Lung (tissue), 17 donors: ENCODE measurements at places on chromosomes 1 and 21. TPM values are rescaled to one million over a fixed set of nuclear protein-coding genes. Genes with fewer than 3 reads are reported as not detected.

The TMEM82 gene
- total RNA-seq = not detected

DNA sequence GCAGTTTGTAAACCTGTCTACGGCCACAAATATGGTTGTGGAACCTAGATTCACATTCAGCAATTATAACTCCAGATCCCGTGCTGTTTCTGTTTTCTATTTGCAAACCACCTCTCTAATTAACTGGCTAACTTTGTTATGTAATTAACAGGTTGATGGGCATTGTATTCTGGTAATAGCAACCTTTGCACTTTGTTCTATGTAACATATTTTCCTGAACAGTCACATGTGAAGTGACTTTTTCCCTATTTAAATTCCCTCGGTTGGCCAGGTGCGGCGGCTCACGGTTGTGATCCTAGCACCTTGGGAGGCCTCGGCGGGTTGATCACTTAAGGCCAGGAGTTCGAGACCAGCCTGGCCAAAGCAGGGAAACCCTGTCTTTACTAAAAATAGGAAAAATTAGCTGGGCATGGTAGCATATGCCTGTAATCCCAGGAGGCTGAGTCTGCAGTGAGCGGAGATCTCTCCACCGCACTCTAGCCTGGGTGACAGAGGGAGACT lies 1.4 kb downstream of the ACADM start:
- peaks cover 5% of the 10 kb centered on the region for H3K4me1 ChIP-seq
- H3K36me3 ChIP-seq = no peaks in the 10 kb centered on the region
- DNase-seq = no peak
- peak overlapping the region; percentile 17 for H3K27ac ChIP-seq

GRCh38 chr1:247472035-247472434 lies 14.1 kb upstream of the OR2B11 start:
- H3K27ac ChIP-seq = no peak overlapping the region
- no peaks in the 10 kb centered on the region for H3K36me3 ChIP-seq
- no peaks in the 10 kb centered on the region for H3K27me3 ChIP-seq
- H3K4me1 ChIP-seq = no peaks in the 10 kb centered on the region

The OTUD3 gene
- 8.6 TPM for total RNA-seq

The BTF3L4 gene
- 40.1 TPM for total RNA-seq

GRCh38 chr1:243244432-243244841 lies 10.6 kb downstream of the CEP170 start:
- H3K36me3 ChIP-seq = no peaks in the 10 kb centered on the region
- peaks cover 16% of the 10 kb centered on the region for H3K4me1 ChIP-seq
- H3K4me3 ChIP-seq = no peak overlapping the region
- DNase-seq = no peak

The PTPRF gene
- total RNA-seq = 160 TPM

DNA sequence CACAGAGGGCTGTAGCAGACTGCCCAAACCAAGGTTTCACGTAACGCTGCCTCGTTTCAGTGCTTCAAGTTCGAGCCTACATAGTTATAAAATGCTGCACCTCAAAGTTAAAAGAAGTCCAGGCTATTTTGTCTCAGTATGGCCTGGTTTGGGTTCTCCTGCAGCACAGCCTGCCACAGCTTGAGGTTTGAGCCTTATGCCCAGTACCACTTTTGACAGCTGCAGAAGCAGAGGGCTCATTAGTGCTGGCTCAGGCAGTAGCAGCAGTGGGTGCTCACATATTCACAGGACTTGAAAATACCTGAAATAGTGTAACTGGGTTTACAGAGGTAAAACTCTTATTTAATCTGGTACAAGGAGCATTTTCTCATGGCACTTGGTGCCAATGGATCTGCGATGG lies 15.3 kb downstream of the SPATA46 start:
- H3K4me1 ChIP-seq = no peaks in the 10 kb centered on the region
- no peaks in the 10 kb centered on the region for H3K36me3 ChIP-seq
- no peaks in the 10 kb centered on the region for H3K27me3 ChIP-seq
- no peak overlapping the region for H3K4me3 ChIP-seq
- DNase-seq = no peak

GRCh38 chr1:2093636-2094035 lies 43.4 kb downstream of the PRKCZ start:
- H3K4me1 ChIP-seq = no peaks in the 10 kb centered on the region
- H3K4me3 ChIP-seq = no peak overlapping the region
- H3K27ac ChIP-seq = no peak overlapping the region
- H3K27me3 ChIP-seq = no peaks in the 10 kb centered on the region

GRCh38 chr1:205770618-205771017 lies 4.7 kb downstream of the RAB29 start:
- H3K4me1 ChIP-seq = peaks cover 9% of the 10 kb centered on the region
- H3K36me3 ChIP-seq = peaks cover 6% of the 10 kb centered on the region
- H3K4me3 ChIP-seq = no peak overlapping the region

- DNase-seq = no peak
- H3K4me3 ChIP-seq = no peak overlapping the region
- peaks cover 18% of the 10 kb centered on the region for H3K4me1 ChIP-seq
- H3K27ac ChIP-seq = no peak overlapping the region
- peaks cover 69% of the 10 kb centered on the region for H3K27me3 ChIP-seq
These were observed 665 bp downstream of the DAB1 start for GRCh38 chr1:57423135-57423655.

- no peak overlapping the region for H3K4me3 ChIP-seq
- no peaks in the 10 kb centered on the region for H3K4me1 ChIP-seq
- H3K27me3 ChIP-seq = no peaks in the 10 kb centered on the region
- no peak for DNase-seq
- no peak overlapping the region for H3K27ac ChIP-seq
- no peaks in the 10 kb centered on the region for H3K36me3 ChIP-seq
These were observed 438.1 kb downstream of the LMO4 start for GRCh38 chr1:87766737-87767136.

- no peaks in the 10 kb centered on the region for H3K36me3 ChIP-seq
- no peaks in the 10 kb centered on the region for H3K27me3 ChIP-seq
- no peak for DNase-seq
- H3K27ac ChIP-seq = no peak overlapping the region
These were observed 46.6 kb downstream of the HIVEP3 start for GRCh38 chr1:41872074-41872473.

DNA sequence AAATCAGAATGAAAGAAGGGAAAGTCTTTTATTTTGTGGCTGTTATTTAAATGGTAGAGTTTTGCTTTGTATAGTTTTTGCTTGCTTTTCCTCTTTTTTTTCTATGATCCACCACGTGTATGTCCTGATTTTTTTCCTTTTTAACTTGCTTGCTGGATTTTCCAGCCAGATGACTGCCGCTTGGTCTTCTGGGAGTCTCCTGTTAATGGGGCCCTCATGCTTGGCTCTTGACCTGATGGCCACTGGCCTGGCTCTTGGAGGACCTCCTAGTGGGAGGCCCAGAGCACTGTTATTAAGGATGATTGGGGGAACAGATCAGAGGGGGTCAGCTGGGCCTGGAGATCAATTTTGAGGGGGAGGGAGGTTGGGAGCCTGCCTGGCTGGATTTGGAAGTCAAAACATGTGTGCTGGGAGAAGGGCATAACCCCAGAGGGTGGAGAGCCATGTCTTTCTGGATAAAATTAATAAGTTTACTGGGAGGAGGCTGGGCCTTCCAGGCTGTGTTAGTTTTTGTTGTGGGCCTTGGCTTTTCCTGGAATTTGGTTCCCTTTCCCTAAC lies 1.2 kb downstream of the FGGY start:
- H3K4me1 ChIP-seq = peaks cover 8% of the 10 kb centered on the region
- peak overlapping the region; percentile 88 for H3K27ac ChIP-seq
- peak; percentile 33 for DNase-seq
- H3K27me3 ChIP-seq = no peaks in the 10 kb centered on the region
- H3K4me3 ChIP-seq = no peak overlapping the region

- H3K27me3 ChIP-seq = no peaks in the 10 kb centered on the region
- peak; percentile 32 for DNase-seq
- H3K27ac ChIP-seq = no peak overlapping the region
These were observed 12.2 kb downstream of the THBS3 start for GRCh38 chr1:155195201-155196102.

DNA sequence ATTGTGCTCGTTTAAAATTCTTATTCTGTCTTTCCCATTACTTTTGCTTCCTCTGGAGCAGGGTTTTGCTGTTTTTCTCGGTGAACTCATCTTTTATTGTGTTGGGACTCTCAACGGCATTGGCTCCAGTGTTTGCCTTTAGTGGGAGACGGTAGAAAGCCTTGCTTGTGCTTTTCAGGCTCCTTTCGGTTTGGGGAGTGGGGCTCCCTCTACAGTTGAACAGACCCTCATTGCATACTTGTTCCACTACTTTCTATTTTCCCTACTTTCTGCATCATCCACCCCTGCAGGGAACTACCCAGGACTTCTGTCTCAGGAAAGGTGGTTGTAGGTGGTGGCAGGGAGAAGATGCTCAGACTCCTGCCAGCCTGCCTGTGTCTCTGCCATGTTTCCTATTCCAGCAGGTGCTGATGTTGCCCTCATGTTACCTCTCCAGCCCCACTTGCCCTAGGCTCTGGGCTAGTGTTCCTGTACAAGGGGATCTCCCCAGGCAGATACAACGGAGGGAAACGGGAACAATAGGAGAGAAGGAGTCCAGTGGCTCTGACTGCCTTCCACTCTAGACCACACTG lies 68.5 kb upstream of the ZBTB18 start:
- H3K27ac ChIP-seq = no peak overlapping the region
- H3K4me3 ChIP-seq = no peak overlapping the region
- H3K36me3 ChIP-seq = no peaks in the 10 kb centered on the region
- H3K27me3 ChIP-seq = no peaks in the 10 kb centered on the region
- no peaks in the 10 kb centered on the region for H3K4me1 ChIP-seq

The PADI2 gene
- 2.1 TPM for total RNA-seq

- H3K4me1 ChIP-seq = no peaks in the 10 kb centered on the region
- DNase-seq = no peak
- H3K27ac ChIP-seq = no peak overlapping the region
These were observed 144.6 kb upstream of the HMGB4 start for GRCh38 chr1:33719326-33719725.

The MIS18A gene
- 8.5 TPM for total RNA-seq

The SNIP1 gene
- total RNA-seq = 14.2 TPM

DNA sequence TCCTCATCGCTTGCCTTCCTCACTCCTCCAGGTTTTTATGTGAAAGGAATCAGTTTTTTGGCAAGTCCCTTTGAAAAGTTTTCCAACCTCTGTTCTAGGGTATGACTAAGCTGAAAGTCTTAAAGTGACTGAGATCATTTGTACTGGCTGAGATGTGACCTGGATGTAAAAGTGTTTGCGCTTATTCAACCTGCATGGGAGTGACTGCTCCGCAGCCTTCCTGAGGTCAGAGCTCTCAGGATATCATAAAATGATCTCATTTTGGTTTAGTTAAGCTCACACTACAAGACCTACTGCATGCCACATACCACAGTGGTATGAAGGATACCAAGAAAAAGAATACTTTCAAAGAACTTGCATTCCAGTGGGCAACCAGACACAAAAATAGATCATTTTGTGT lies 29.8 kb upstream of the TADA1 start:
- H3K27ac ChIP-seq = no peak overlapping the region
- H3K36me3 ChIP-seq = no peaks in the 10 kb centered on the region
- H3K27me3 ChIP-seq = no peaks in the 10 kb centered on the region
- H3K4me1 ChIP-seq = peaks cover 8% of the 10 kb centered on the region
- no peak overlapping the region for H3K4me3 ChIP-seq

DNA sequence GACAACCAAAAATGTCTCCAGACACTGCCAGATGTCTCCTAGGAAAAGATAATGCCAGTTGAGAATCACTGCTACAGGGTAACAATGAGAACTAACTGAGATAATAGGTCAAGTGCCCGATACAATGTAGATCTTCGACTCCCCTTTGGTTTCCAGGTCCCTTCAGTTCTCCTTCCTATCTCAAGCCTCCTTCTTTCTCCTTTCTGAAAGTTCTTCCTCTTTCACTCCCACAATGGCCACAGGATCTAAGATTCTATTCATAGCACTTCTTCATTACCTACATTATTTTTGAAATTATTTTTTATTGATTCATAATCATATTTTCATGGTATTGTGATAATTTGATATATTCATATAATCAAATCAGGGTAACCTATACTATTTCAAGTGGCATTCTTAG lies 6.3 kb downstream of the PFDN2 start:
- H3K36me3 ChIP-seq = no peaks in the 10 kb centered on the region
- no peak for DNase-seq
- H3K27me3 ChIP-seq = no peaks in the 10 kb centered on the region
- H3K27ac ChIP-seq = no peak overlapping the region
- H3K4me1 ChIP-seq = peaks cover 1% of the 10 kb centered on the region

The MYOG gene
- not detected for total RNA-seq

GRCh38 chr21:37429356-37429755 lies 62.8 kb downstream of the DYRK1A start:
- no peaks in the 10 kb centered on the region for H3K36me3 ChIP-seq
- H3K4me1 ChIP-seq = peaks cover 5% of the 10 kb centered on the region
- H3K27me3 ChIP-seq = no peaks in the 10 kb centered on the region
- H3K27ac ChIP-seq = no peak overlapping the region
- no peak for DNase-seq

GRCh38 chr1:161111117-161111516 lies 6.7 kb downstream of the PFDN2 start:
- peaks cover 3% of the 10 kb centered on the region for H3K4me1 ChIP-seq
- H3K27me3 ChIP-seq = no peaks in the 10 kb centered on the region
- peaks cover 5% of the 10 kb centered on the region for H3K36me3 ChIP-seq
- no peak overlapping the region for H3K27ac ChIP-seq
- no peak for DNase-seq

The KPRP gene
- not detected for total RNA-seq

- no peaks in the 10 kb centered on the region for H3K27me3 ChIP-seq
- DNase-seq = no peak
- H3K4me3 ChIP-seq = no peak overlapping the region
- no peaks in the 10 kb centered on the region for H3K4me1 ChIP-seq
- no peak overlapping the region for H3K27ac ChIP-seq
These were observed 80.4 kb upstream of the GCLM start for GRCh38 chr1:93989601-93990000.

- H3K36me3 ChIP-seq = peaks cover 44% of the 10 kb centered on the region
- H3K27ac ChIP-seq = no peak overlapping the region
- H3K27me3 ChIP-seq = no peaks in the 10 kb centered on the region
- no peak overlapping the region for H3K4me3 ChIP-seq
These were observed 8.0 kb downstream of the MED8 start for GRCh38 chr1:43381612-43382011.

- H3K27ac ChIP-seq = no peak overlapping the region
- no peaks in the 10 kb centered on the region for H3K27me3 ChIP-seq
- no peaks in the 10 kb centered on the region for H3K36me3 ChIP-seq
- H3K4me1 ChIP-seq = peaks cover 30% of the 10 kb centered on the region
- no peak for DNase-seq
- H3K4me3 ChIP-seq = no peak overlapping the region
These were observed 10.7 kb downstream of the EPHX1 start for GRCh38 chr1:225820522-225821120.

The PSMB4 gene
- 123 TPM for total RNA-seq

DNA sequence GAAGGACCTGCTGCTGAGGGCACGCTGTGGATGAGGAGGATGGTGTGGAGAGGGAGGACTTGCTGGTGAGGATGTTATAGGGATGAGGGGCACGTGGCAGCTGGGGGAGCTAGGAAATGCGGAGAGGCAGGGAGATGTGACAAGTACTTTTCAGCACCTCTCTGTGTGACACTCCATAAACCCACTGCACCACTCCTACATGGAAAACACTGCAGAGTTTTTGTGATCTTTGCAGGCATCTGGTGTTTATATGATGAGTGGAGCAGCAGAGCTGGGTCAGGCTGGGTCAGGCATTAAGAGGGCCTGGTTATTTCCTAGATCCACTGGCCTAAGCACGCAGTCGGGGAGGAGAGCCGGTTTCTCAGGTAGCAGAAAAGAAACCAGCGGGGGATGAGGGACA lies 167.3 kb upstream of the COA6 start:
- no peaks in the 10 kb centered on the region for H3K27me3 ChIP-seq
- no peaks in the 10 kb centered on the region for H3K36me3 ChIP-seq
- H3K4me3 ChIP-seq = no peak overlapping the region
- DNase-seq = no peak
- H3K27ac ChIP-seq = no peak overlapping the region

GRCh38 chr1:232925421-232926220 lies 24.8 kb upstream of the NTPCR start:
- H3K27ac ChIP-seq = no peak overlapping the region
- DNase-seq = peak; percentile 12
- H3K4me1 ChIP-seq = peaks cover 5% of the 10 kb centered on the region
- no peaks in the 10 kb centered on the region for H3K27me3 ChIP-seq
- no peaks in the 10 kb centered on the region for H3K36me3 ChIP-seq
